ENCODE measurements at places on chromosomes 2 and 18.

GRCh38 chr18:46397174-46397573, 259.8 kb downstream of the LOXHD1 start:
- DNase-seq, result no peak

- DNase-seq, result no peak
These were observed 4.5 kb downstream of the STK17B start for GRCh38 chr2:196166876-196167275.

GRCh38 chr2:230864605-230865306, at the start of gene ITM2C:
ITM2C (plus strand) TSS chr2:230864942; CDS start chr2:230865026, 84 bp downstream.
- DNase-seq, result peak; percentile 78

DNA sequence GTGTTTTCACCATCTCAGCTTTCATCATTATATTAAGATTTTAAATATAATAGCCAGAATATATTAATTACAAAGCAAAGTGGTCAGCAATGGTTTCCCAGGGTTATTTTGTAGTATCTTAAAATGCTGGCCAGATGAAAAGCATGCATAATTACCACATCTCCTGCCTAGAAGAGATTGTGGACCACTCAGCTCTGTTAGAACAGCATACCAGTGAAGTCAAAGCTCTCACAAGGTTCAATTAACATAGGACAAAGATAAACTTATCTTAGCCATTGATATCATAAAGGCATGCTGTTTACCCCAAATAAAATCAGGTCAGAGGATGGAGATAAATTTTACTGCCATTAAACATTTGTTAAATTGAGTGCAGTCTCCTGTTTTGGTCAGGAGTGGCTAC, 19.3 kb upstream of the PDE1A start:
- no peak for DNase-seq

DNA sequence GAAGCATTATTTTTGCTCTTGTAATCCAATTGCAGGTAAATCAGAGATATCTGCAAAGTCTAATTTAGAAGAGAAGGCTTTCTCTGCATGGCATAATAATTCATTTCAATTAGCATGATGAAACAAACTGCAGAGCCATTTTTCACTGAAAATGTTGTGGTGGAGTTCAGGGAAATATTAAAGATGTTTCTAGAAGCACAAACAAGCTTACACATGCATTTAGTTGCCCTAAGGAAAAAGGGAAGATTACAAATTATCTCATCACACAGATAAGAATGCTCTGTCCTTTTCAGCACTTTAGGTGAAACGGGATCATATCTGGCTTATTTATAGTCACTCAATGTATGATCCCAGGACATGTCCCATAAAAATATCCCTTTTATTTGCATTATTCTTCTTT, 252.1 kb upstream of the TANK start:
- no peak for DNase-seq

DNA sequence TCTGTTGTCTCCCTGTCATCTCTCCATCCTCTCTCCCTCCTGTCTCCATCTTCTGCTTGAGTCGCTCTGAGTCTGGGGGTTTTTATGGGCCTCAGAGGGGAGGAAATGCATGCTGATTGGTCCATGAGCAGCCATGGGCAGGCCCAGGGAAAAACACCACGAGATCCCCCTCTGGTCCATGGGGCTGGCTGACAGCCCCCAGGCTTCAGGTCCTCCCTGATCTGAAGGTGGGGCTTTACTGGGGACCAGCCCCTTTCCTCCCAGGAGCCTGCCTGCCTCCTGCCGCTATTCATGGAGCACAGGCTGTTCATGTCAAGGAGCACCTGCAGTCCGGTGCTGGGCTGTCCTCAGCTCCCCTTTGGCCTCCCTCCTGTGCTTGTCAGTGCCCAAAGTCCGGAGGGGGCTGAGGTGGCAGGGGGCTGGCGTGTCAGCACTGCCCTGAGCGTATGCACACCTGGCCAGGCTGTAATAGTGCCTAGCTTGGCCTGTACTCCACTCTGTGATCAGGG, 59.6 kb upstream of the DLX2 start:
- DNase-seq, result no peak

- DNase-seq, result no peak
These were observed 17.3 kb downstream of the CAPN10 start for GRCh38 chr2:240603846-240604245.

DNA sequence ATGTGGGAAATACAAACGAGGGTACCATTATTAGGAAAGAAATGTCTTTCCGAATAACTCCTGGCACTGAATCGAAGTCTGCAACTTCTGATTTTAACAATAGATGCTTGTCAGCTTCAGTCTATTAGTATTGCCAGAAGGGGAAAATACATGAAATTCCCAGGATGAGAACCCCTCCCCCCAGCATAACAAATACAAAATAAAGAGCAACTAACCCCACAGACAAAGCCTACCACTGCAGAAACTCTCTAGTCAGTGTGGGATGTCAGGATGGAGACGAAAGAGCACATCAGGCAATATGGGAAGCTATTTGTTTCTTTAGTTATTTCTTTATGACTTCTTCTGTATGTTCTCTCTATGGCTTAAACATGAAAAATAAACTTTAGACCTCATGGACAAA, 365.0 kb upstream of the CDH2 start:
- no peak for DNase-seq
